Mucosa of descending colon (tissue), 3 donors: ENCODE measurements at places on chromosomes 2 and 18. TPM values are rescaled to one million over a fixed set of nuclear protein-coding genes. Genes with fewer than 3 reads are reported as not detected.

DNA sequence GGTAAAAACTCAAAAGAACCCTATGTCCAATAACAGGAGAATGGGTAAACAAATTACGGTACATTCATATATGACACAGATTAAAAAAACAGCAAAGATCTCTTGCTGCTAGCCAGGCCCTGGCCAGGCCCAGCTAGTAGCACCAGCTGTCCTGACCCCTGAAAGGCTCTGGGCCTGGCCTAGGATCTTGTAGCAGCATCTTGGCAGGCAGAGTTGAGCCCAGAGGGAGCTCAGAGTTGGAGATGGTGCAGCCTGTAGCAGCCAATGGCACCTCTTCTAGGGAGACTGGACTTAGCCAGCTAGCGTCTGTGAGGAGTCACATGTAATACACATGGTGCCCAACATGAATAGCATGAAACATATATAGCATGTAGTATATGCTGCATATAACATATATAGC lies 69.1 kb downstream of the HS6ST1 start:
- DNase-seq: no peak

DNA sequence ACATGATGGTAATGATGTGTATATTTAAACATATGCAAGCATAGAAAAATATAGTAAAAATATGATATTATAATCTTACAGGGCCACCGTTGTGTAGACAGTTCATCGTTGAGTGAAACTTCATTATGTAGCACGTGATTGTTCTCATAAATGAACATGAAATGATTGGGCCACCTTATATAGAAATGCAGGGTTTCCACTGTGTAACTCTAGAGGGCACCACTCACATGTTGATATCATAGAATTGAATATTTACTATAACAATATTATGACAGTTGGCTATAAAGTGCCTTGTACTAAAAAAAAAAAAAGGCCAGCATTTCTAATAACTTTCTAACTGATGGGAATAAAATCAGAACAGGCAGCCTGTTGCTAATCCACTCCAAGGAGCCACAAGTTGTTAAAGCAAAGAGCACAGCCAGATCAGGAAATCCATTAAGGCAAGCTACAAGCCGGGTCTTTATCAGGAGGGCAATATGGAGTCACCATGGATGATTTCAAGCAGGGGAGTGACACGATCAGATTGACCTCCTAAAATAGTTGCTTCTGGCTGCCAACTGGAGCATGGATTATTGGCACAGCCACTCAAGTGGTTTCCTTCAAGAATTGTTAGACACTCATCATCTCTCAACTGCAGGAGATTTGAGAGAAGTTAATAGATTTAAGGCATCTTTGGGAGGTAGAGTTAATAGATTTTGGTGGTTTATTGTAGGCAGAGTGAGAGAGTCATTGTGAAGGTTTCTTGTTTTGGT lies 16.7 kb downstream of the IL1F10 start:
- no peak for DNase-seq

DSG1 gene
- not detected for total RNA-seq

DNA sequence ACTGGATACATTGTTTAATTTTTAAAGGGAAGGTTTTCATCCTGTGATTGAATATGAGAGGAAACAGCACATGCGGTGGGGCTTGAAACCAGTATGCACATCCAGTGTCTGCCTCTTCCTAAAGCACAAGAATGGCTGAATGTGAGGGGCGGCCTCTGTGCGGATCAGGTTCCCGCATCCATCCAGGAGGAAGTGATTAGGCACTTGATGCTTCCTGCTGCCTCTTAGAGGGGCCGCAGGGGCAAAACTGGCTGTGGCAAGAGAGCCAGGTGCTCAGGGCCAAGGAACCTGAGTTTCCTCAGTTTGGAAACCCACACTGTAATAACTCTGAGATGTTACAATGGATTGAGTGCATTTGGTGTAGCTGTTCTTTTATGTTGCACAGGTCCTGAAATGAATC lies 48.8 kb downstream of the THNSL2 start:
- DNase-seq: no peak

CREG2 gene
- total RNA-seq: 0.19 TPM

SFXN5 gene
- 27.5 TPM for total RNA-seq

GRCh38 chr2:60488291-60488690 lies 65.2 kb downstream of the BCL11A start:
- DNase-seq: no peak

- DNase-seq: no peak
These were observed 485.6 kb downstream of the PTH2R start for GRCh38 chr2:208892203-208892602.

DNA sequence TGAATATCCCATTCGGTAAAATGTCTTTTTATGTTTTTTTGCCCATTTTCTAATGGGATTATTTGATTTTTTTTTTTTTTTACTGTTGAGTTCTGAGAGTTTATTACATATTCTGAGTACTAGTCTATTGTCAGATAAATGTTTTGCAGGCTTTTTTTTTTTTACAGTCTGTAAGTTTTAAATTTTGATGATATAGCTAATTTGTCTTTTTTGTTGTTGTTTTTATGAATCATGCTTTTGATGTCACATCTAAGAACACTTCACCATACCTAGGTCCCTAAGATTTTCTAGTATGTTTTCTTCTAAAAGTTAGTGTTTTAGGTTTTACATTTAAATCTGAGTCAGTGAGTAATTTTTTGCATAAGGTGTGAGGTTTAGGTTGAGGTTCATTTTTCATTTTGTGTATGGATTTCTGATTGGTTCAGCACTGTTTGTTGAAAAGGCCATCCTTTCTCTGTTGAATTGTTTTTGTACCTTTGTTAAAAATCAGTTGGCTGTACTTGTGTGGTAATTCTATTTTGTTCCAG lies 40.7 kb downstream of the PTPN4 start:
- no peak for DNase-seq

DNA sequence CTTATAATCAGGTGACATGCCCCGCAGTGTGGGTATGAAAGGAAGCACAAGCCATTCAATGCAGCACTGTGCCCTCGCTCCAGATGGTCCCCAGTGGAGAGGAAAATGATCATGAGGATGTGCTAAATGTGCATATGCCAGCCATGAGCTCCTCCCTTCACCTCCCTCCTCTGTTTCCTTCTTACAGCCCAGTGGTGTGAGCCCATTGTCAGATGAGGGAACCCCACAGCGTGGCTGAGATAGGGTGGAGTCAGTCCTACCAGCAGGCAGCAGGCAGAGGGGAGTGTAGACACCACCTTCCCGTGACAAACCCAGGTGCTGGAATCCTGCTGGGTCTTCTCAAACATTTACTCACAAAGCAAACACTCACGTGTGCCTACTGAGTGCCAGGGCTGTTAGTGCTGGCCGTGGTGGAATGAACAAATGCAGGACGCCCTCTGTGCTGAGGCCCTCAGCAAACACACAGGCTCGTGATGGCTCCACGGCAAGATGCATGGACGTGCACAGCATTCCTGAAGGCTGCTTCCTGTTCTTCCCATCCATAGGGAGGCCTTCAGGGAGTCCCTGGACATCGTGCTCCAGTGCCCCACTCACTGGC lies 181.7 kb upstream of the TPO start:
- DNase-seq: no peak

CCDC148 gene
- 0.20 TPM for total RNA-seq
